HepG2 (cell line): ENCODE measurements at places on chromosomes 13 and 19. TPM values are rescaled to one million over a fixed set of nuclear protein-coding genes. Genes with fewer than 3 reads are reported as not detected.

LYL1 gene
- 0.69 and 0.75 TPM in 2 replicates for total RNA-seq

KLK3 gene
- not detected in 2 replicates for total RNA-seq

SLC25A30 gene
- total RNA-seq = 22.5 and 51.1 TPM in 2 replicates

CYP4F11 gene
- 4.7 and 8.4 TPM in 2 replicates for total RNA-seq

KLK2 gene
- total RNA-seq = not detected in 2 replicates
